ENCODE measurements at places on chromosomes 5 and 9.

DNA sequence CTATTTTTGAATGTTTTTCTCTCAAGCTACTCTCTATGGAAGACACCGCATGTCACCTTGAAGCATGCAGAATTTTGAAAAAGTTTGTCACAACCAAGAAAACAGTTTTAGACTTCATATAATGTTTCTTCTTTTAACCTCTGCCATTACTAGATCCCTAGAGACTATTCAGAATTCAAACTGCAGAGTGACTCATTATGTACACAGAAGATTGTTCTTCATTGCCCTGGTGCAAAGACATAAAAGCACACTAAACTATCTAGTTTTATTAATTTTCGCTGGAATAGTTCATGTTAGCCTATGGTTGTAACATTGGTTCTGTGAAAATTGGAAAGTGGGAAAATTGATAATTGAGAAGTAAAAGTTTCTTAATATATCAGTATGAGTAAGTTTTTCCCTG lies 18.4 kb downstream of the F2RL2 start:
- no peak for DNase-seq

DNA sequence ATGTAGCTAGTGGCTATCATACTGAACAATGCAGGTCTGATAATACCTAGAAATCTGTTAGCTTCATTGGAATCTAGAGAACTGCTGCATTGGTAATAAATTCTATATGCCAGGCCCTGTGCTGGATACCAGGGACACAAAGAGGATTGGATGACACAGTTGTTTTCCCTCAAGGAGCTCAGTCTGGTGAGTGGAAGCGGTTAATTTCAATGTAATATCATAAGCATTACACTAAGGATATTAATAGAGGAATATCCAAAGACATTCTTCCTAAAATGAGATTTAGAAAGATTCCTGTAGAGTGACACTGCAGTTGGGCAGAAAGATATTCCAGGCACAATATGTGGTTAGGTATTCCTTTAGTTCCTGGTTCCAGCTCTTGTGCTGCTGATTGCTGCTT lies 5.9 kb downstream of the CMYA5 start:
- no peak for DNase-seq

DNA sequence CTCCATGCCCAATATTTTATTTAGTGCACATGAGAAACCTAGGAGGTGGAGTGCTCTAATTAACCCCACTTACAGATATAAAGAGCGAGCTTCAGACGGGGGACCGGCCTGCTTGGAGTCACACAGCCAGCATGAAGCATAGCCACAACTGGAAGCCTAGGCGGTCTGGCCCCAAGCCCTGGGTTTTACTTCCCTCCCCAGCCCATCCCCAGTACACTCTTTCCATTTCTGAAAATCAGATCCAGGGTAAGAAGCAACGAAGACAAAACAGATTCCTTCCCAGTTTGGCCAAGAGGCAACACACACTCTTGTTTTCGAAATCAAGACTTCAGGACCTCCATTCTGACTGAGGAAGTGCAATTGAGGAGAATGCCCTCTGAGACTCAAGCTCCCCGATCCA lies 27.1 kb downstream of the KCNMB1 start:
- DNase-seq: no peak

DNA sequence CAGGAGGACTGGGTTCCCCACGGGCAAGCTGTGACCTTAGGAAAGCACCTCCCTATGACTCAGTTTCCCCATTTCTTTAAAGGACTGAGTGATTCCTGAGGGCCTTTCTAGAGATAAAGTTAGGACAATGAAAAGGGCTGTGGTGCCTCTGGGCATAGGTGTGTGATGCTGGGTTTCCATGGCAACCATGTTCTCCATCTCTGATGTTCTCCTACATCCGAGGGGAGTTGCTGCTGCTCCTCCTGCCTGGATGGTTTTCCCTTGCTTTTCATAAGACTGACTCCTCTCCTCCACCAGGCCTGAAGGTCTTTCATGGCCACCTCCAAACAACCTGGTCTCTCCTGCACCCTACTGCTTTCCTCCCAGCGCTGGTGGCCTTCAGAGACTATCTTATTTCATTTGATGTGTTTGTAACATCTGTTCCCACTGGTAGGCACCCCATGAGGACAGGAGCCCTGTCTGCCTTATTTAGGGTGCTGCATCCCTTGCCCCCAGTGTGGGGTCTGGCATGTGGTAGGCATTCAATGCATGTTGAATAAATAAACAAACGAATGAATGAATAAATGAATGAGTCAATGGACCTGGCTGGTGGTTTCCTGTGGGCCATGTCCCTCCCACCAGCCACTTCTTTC lies 112.2 kb upstream of the HAND1 start:
- no peak for DNase-seq

GRCh38 chr9:109328978-109329637 lies 8.2 kb upstream of the EPB41L4B start:
- no peak for DNase-seq
